ENCODE measurements at places on chromosomes 11 and 22.
A peak's percentile ranks its signal among the peaks of the same experiment; 100 is the strongest.

DNA sequence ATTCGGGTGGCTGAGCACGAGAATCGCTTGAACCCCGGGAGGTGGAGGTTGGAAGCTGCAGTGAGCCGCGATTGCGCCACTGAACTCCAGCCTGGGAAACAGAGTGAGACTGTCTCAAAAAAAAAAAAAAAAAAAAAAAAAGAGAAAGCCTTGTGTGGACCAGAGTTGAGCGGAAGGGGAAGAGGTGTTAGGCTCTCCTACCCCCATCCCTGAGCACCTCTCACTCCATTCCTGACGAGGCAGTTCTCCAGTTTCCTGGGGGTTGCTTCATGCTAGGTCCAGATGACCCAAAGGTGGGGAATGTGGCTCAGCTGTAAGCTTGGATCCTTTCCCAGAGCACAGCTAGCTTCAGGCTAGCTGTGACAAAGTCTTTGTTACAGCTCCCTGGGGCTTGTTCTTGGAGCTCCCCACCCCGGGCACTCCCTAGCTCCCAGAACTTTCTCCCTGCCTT, 8.8 kb upstream of the DNAL4 start:
- peak; percentile 43 for DNase-seq

DNA sequence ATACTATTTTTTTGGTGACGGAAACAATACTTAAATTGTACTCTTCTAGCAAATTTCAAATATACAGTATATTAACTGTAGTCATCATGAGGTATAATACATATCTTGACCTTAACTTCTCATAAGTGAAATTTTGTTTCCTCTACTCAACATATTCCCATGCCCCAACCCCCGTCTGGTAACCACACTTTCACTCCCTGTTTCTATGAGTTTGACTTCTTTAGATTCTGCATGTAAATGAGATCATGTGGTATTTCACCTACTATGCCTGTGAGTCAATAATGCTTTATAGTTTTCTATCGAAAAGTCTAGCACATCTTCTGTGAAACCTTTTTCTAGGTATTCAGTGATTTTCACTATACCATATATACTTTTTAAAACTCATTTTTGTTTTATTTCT, 663.2 kb downstream of the CNTN5 start:
- DNase-seq: no peak

GRCh38 chr11:117903505-117904382, 25.5 kb downstream of the TMPRSS13 start:
- DNase-seq: no peak

DNA sequence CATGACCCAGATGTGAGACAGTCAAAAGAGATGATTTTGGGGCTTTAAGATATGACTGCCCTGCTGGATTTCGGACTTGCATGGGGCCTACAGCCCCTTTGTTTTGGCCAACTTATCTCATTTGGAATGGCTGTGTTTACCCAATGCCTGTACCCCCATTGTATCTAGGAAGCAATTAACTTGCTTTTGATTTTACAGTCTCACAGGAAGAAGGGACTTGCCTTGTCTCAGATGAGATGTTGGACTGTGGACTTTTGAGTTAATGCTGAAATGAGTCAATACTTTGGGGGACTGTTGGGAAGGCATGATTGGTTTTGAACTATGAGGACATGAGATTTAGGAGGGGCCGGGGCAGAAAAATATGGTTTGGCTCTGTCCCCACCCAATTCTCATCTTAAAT, 88.4 kb downstream of the RSF1 start:
- DNase-seq: no peak

DNA sequence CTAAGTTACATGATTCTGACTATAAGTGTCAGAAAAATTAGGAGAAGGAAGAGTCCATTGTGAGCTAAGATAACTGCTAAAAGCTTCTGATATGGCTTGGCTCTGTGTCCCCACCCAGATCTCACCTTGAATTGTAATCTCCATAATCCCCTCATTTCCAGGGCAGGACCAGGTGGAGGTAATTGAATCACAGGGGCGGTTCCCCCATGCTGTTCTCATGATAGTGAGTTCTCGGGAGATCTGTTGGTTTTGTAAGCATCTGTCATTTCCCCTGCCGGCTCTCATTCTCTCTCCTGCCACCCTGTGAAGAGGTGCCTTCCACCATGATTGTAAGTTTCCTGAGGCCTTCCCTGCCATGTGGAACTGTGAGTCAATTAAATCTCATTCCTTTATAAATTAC, 230.2 kb downstream of the OPCML start:
- DNase-seq: no peak

DNA sequence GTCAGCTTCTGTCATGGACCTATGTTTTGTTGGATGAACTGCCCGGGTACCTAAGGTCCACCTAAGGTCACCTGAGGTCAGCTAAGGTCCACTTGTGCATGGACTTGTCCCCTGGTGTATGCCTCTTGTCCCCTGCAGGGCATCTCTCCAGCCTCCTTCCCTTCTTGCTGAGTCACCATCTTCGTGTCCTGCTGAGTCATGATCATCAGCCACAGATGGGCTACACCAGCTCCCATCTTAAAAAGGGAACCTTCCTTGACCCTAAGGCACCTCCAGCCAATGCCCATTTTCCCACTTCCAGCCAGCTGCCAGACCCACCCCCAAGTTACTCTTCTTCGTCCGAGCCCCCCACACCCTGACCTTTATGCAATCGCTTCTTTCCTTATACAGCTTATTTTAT, 544.9 kb downstream of the TBC1D22A start:
- DNase-seq: no peak

- DNase-seq: peak; percentile 53
These were observed 295.9 kb downstream of the MIAT start for GRCh38 chr22:26953012-26953883.

DNA sequence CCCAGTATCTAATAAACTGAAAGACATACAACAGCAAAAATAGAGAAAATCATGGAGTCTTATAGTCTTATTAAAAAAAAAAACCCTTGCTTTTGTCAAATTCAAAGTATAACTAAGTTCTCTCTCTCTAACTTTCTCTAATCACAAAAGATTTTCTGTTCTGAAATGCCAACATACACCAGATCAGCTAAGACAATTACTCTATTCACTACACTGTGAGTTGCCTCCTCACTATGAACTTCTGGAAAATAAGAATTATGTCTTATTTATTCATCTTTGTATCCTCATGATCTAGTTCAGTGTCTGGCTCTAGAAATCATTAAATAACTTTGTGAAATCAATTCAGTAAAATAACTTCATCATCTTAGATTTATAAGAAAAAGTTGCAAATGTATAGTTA, 12.7 kb downstream of the FAM76B start:
- DNase-seq: no peak

DNA sequence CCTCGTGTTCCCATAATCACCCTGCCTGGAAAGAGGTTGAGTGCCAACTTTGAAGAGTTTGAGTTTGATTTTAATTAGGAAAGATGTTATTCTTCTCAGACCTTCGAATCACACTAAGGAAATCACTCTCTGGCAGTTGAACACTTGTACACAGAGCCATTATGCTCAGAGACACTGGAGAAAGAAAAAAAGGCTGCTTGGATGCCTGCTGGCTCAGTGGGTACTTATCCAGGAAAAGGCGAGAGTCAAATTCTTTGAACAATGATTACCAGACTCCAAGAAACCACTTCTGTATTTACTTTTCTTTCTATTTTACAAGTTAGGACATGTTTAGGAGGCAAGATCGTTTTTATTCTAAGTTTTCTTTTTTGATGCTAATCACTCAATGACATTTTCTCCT, 438.5 kb upstream of the FAT3 start:
- DNase-seq: no peak

DNA sequence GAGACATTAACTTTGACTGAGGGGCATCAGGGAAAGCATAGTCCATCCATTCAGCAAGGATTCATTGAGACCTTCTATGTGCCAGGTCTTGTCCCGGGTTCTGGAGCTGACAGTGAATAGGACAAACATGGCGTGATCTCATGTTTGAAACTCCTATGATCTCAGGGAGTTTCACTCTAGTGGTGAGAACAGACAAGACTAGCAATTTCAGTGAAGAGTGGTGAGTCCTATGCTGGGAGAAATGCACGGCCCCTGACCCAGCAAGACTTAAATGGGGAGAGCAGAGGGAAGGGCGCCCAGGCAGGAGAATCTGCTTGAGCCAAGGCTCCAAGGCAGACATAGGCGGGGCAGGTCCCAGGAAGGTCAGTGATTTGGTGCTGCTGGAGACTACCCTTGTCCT, 155.7 kb downstream of the CEP164 start:
- DNase-seq: no peak

DNA sequence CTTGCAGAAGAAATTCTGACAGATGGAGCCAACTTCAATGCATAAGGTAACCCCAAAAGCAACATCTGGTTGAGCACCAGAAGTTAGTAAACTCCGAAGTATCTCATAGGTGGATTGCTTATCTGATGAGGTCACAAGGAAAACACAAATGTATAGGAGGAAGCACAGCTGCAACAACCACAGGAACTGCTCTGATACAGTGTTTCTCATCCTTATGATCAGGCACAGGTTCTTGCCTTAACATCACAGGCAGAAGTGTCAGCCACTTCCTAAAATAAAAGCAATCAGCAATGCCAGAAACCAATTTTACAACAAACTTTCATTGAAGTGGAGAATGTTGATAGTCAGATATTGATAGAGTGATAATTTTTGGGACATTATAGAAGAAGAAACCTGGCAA, 530.3 kb upstream of the FAT3 start:
- no peak for DNase-seq

DNA sequence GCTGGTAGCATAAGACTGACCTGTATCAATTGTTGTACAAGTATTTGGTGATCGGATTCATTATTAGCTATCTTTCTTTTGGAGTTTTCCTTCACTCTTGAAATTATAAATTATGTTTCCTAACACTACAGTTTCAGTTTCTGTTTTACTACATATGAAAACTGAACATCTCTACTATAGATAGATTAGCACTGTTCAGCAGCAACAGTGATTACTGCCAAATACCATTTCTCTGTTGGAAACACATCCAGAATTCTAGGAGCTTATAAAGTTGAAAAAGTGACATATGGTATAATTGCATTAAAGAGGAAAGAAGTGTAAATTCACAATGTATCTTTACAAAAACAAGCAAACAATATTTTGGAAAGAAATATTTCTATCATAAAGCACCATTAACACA, 118.5 kb upstream of the GRIA4 start:
- no peak for DNase-seq

DNA sequence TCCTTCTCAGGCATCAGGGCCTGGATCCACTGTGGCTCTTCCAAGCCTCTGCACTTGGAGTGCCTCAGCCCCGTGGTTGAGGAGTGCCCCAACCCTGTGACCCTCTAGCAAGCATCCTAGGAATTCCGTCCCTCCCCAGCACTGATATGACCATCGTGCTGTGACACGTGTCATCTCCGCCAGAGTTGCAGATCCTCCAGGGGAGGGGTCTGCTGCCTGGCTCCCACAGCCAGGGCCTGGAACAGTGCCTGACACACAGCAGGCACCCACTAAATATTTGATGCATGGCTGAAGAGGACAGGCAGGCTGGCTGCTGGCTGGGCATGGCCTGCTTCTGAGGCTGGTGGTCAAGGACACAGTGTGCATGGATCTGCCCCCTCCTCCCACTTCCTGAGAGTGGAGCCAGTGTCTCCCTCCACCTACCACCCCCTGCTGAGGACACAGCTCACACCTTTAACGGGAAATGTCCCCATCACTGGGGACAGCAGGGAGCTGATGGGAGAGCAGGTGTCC, 1.7 kb upstream of the CD81 start:
- DNase-seq: no peak

DNA sequence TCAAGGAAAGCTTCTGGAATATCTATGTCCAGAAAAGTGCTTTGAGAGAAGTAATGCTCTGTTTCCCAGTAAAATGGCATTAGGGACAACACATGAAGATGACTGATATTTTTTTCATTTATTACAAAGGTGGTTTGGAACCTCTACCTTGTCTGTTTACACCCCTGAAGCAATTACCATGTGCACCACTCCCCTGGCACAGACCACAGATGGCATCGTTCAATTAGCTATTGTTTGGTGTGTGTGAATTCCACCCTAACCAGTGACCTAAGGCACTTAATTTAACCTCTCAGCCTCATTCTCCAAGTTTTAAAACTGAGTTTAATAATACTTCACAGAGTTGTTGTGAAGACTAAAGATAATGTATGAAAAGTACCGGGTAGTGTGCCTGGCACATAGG, 127.6 kb upstream of the BMAL1 start:
- DNase-seq: no peak

DNA sequence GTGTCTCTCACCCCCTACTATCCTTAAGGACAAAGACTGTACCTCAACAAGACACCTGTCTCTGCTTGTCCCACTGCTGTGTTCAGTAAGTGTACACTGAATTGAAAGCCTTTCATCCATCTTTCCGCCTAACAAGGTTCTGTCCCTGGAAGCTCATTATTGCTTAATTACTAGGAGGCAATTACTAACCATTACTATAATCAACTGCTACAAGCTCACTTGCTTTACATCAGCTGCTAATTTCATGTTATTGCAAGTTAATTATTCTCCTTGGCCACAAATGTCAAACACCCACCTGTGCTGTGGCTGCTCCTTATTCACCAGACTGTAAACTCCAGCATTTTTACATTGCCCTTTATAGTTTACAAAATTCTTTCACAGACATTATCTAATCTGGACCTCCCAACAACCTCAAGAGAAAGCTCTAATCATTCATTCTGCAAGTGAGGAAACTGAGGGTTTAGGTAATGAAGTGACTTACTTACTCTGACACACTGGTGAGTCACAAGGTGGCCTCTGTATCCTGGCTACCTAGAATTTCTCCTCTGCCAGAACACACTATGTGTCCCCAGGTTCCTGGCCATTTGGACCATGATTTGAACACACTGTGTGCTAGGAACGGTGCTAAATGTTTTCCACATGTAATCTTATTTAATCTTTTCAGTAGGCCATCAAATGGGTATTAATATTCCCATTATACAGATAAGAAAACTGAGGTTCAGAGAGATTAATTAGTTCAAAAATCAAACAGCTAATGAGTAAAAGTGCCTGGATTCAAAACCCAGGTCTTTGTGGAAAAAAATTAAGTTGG, 66.7 kb downstream of the RAB30 start:
- no peak for DNase-seq

- DNase-seq: no peak
These were observed 40.3 kb upstream of the OR5D13 start for GRCh38 chr11:55732936-55733335.

- DNase-seq: no peak
These were observed 364 bp upstream of the ABCC8 start for GRCh38 chr11:17477084-17477333.

DNA sequence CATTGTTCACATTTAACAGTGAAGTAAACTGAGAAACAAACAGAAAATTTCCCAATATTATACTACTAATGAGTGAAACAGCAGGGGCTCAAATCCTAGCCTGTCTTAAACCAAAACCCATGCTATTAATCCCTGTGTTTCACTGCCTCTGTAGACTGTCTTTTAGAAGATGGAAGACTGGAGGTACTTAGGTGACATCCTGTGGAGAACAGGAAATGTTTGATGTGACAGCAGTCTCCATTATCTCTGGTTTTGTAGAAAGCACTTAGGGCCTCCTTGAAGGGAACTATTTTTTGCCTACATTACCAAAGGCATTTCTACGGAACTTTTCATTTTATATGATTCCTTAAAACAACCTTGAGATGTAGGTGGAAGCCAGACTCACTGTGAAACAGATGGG, 288.1 kb upstream of the SORL1-AS1 start:
- DNase-seq: no peak

All from H9 (cell line).